ENCODE measurements at places on chromosomes 2 and 18.

GRCh38 chr18:46431522-46432171 is 225.4 kb downstream of the LOXHD1 start:
- no peak for DNase-seq

- DNase-seq, result no peak
Observed at GRCh38 chr2:25797620-25798488, 80.4 kb downstream of the ASXL2 start.

DNA sequence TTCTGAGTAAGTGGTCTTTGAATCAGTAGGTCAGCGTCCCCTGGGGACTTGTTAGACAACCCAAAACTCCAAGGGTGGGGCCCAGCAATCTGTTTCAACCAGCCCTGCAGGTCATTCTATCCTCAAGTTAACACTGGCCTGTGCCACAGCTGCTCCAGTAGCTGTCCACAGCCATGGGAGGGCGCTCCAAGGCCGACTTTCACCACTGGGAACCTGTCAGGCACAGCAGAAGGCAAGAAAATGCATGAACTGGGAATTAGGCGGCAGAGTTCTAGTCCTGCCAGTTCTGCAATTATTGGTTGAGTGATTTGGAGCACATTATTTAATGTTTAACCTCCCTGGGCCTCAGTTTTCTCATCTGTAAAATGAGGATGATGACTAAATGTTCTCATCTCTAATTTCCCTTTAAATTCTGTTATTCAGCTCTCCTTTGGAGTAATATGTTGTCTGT is 17.4 kb upstream of the MRPL33 start:
- peak; percentile 94 for DNase-seq

- no peak for DNase-seq
Observed at GRCh38 chr18:57768537-57769326, 34.4 kb downstream of the ATP8B1 start.

- DNase-seq, result no peak
Observed at GRCh38 chr2:4964579-4964978, 727.6 kb upstream of the SOX11 start.

DNA sequence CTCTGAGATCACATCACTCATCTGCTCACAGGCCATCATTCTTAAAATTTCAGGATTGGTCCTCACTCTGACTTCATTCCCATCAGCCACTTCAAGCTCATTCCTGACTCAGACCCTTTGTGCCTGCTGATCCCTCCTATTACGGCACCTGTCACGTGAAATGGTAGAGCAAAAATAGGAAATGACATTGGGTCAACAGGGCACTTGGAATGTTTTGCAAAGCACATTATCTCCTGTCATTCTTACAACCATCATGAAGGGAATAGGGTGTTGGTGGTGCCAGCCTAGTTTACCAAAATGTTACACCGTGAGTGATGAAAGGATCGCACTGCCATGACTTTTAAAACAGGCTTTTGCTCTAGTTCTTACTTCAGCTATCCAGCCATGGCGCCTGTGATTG is 61.1 kb downstream of the EIF5B start:
- no peak for DNase-seq

DNA sequence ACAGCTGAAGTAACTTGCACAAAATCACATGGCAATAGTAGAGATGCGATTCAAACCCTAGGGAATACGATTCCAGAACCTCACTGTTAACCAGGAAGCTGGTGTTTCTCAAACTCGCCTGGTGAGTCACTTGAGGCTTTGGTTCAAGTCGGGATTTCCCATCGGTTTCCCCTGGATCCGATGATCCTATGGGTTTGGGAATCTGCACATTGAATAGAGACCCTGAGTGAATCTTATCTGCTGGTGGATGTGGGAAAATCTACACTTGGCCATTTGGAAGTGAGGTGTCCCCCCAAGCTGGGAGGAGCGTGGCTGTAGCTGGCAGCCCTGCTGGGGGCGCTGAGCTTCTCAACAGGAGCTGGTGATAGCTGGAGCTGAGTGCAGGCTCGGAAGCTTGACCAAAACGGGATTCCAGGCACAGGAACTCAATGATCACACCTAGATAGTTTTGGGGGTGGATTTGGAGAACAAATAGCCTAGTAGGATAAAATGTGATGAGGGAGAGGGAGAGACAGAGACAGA is 135.4 kb downstream of the PRKCE start:
- DNase-seq, result no peak

- no peak for DNase-seq
Observed at GRCh38 chr2:57869758-57870344, 176.8 kb upstream of the VRK2 start.

GRCh38 chr2:25441353-25441752 is 99.6 kb upstream of the DNMT3A start:
- no peak for DNase-seq

- DNase-seq, result no peak
Observed at GRCh38 chr2:39275016-39275415, 31.2 kb upstream of the CDKL4 start.

DNA sequence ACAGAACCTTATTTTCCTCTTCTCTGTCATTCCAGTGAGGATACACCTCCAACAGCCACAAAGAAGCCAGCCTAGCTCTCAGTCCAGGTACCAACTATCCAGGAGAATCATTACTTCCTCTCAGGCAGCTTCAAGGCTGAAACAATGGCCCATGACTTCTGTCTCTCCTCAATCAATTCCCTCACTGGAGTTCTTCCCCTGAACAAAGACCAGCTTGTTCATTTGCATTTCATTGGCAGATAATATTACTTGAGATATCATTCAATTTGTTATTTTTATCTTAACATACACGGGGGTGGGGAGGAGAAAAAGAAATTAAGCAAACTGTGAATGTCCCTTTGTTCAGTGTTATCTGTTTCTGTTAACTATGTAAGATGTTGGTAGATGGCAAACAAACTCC is 44.0 kb downstream of the CCDC141 start:
- DNase-seq, result no peak

- DNase-seq, result no peak
Observed at GRCh38 chr2:223681125-223681524, 79.0 kb upstream of the SCG2 start.

DNA sequence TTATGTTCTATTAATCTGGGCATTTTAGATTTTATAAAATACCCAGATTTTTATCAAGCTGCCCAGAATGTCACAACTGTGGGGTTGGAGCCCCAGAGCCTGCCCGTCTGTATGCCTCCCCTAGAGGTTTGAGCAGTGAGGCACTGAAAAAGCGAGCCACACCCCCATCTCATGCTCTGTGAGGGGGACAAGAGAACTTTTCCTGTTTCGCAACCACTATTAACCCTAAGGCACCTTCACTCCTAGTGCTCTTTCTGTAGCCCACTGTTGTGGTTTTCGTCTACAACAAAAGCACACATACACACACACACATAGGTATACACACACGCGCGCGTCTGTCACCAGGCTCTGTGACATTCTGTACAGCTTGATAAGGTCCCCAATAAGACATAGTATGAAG is 38.0 kb downstream of the DCDC2C start:
- DNase-seq, result no peak

GRCh38 chr2:202005272-202005887 is 28.3 kb upstream of the FZD7 start:
- no peak for DNase-seq

DNA sequence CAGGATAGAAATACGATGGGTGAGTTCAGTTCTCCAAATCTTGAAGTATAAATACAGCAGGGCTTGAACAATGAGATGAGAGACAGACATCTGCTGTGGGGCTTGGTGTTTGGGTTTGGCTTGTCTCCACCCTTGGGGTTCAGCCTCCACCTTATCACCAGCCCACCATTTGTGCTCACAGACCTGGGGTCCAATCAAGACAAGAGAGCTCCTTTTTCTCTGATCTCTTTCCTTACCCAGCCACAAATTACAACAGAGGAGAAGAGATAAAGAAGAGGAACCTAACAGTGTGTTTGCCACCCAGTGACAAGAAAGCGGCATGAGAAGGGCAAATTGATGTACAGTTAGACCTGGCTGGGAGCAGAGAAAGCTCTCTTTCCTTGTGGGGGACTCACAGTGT is 204.5 kb upstream of the CXCR4 start:
- DNase-seq, result no peak

- no peak for DNase-seq
Observed at GRCh38 chr2:8324164-8324856, 357.5 kb upstream of the ID2 start.

GRCh38 chr2:132671151-132671835 is 1.3 kb upstream of the LYPD1 start:
- DNase-seq, result peak; percentile 11

GRCh38 chr2:233828546-233829192 is 25.7 kb downstream of the HJURP start:
- no peak for DNase-seq
